ENCODE measurements at places on chromosomes 5 and 9.

DNA sequence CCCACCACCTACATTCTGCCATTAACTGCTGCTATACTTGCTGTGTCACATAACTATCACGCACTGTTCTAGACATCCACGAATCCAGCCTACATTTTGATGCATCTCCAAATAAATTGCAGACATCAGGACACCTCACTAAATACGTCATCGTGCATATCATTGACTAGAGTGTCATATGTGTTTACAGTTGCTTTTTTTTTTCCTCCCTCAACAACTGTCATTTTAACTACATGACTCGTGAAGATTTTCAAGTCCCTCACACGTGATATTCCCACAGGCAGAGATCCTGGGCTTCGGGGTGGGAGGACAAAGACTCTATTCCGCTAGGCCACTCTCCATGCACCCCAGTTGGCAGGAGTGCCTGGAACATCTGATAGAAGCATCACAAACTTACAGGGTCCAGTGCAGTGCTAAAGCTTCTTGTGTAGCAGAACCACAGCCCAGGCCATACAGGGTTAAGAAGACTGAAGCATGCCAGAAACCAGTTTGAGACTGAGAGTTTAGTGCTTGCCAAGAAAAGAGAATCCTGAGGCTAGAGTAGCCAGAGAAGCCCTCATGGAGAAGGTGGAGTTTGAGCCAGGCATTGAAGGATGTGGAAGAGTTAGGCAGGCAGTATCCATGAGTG is 1.1 kb downstream of the PCYOX1L start:
- DNase-seq = no peak

DNA sequence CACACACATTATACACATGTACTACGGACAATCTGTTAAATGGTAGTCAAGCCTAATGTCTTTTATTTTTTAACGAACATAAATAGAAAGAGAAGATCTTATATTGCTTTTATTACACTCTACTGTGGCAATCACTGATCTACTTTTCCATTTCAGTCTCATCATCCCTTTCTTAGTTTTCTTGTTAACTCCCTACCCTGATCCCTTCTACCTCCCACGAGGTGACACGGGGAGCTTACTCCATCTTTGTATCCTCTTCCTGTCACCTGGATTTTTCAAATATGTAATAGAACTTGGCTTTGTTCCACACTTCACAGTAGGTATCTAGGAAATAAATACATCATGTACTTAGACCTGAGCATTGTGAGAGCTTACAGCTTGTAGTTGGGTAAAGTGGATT is 211.0 kb downstream of the PIK3R1 start:
- no peak for DNase-seq

- no peak for DNase-seq
Measured at GRCh38 chr5:33241802-33242201, 199.0 kb upstream of the TARS1 start.

DNA sequence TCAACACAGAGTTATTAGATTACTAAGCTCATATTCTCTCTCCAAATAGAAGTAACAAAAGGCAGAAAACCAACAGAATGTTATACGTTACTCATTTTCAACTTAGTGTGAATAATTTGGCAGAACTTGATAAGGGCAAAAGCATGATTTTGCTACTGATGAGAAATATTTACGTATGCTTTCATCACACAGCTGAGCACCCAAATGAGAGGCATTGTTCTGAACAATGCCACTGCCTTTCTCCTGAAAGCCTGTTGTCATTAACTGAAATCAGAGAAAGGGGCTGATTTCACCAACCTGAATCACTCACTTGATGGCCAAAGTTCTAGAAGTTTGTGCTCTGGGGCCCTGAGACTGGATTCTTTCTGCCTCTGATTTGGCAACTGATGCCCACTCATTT is 367.5 kb upstream of the PTGER4 start:
- no peak for DNase-seq

DNA sequence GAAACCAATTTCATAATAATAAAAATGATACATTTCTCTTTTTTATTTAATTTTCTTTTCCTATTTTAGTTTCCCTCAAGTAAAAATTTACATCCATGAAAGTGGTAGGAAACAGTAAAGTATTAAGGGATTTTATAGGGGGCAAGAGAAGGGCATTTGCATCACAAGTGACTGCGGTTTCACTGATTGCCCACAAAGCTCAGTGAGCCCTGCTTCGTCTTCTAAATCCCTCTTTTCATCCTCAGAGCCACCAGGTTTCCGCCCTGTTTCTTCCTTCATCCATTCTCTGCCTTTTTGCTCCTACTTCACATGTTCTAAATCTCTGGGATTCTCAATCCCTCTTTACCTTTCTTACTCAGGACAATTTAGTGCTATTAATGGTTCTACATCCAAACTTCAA is 491.4 kb downstream of the LRRC70 start:
- DNase-seq = no peak

GRCh38 chr5:81046041-81046440 is 85.9 kb downstream of the RASGRF2 start:
- no peak for DNase-seq

Data from NCI-H1048 (cell line).